Thoracic aorta (tissue), 2 donors: ENCODE measurements at places on chromosomes 12 and 14.

- no peak for DNase-seq
Observed at GRCh38 chr12:6114476-6114870, 10.0 kb downstream of the VWF start.

GRCh38 chr12:28574746-28575592, 384.7 kb downstream of the CCDC91 start:
- no peak for DNase-seq

DNA sequence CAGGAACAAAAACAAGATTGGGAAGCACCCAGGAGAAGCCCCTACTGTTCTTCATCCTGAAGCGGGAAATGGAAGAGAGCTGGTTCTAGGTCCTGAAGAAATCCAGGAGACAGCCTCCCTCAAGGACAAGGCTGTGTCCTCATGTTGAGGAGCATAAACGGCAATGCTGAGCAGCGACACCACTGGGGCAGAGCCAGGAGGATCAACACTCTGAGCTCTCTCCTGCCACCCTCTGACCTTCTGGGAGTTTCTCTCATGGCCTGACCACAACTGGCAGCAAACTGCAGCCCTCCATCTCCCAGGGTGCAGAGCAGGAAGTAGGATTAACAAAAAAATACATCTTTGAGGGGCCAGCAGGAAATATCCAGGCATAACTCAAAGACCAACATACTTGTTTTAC, 1292.2 kb upstream of the TMEM132C start:
- no peak for DNase-seq

DNA sequence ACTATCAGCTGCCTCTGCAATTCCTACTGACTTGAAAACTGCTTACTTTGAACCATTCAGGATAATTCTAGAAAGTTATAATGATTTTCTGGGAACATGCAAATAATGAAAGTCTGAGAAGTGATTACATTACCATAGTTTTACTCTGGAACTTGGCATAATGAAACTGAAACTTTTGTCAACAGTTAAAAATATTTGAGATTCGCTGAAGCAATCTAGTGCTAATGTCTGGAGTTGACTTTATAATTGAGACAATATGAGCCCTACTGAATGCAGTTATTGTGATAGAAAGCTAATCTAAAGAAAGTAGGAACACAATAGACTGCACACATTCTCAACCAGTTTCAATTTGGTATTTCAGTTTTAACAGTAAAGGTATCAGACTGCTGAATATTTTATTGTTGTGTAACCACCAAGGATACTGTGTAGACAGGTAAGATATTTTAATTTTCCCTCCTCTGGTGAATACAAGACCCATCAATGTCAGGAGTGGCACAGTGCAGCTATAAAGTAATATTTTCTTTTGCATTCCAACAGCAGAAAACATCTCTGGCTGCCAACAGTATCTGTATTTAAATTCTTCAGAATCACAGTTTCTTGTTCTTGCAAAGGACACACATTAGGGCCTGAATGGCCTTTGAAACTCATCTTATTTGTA, 483.5 kb downstream of the ATP23 start:
- no peak for DNase-seq

GRCh38 chr12:39441189-39441962, 1.5 kb downstream of the KIF21A start:
- DNase-seq = no peak

- no peak for DNase-seq
Observed at GRCh38 chr14:96136371-96137005, 68.2 kb upstream of the BDKRB2 start.

DNA sequence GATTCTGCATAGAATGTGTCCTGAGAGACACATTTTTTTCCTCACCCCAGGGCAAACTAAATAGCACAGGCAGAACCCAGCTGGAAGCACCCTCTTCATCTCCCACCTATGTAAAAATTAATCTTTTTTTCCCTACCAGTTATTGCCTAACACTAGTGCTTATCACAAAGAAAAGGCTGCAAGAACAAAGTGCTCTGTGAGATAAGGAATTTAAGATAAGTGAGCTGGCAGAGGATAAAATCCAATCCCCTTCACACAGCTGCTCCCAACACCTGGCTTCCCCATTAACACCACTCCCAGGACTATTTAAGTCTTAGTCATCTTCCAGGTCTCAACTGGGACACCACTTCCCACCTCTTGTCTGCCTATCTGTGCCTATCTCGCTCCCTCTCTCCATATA, 75.2 kb downstream of the TTC9 start:
- no peak for DNase-seq

- DNase-seq = no peak
Observed at GRCh38 chr14:69133206-69134125, 19.5 kb downstream of the DCAF5 start.
